C1 segment of cervical spinal cord (tissue), 14 donors: ENCODE measurements at places on chromosomes 6 and 20.

GRCh38 chr20:63939061-63939935 lies 16.9 kb downstream of the UCKL1 start:
- DNase-seq, result no peak

DNA sequence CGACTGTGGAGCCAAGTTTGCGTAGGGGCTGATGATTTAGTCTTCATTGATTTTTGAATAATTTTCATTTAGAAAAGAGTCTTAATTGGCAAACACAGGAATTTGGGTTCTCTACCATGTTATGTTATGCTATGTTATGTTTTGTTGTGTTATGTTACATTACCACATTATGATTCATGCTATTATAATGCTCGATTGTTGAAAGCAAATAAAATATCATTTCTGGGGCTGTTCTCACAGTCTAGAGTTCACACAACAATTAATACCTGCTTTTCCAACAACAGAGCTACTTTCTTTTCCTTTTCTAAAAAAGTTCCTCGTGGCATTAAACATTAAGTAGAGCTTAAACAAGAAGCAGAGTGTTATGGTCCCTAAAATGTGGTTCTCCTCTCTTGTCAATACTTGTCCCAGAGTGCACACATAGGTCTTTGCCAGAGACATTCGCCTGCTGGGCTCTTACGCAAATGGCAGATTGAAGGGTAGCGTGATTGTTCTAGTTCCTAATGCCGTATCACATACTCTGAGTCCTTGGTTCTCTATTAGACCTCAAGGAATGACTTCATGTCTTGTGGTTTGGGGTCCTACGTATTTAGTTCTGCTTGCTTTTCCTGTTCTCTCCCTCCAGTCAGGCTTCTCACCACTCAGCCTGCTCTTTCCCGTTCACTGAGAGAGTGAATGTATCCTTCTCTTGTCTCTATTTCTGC lies 370.3 kb downstream of the CD109 start:
- DNase-seq, result no peak

GRCh38 chr6:45917439-45917838 lies 98.2 kb downstream of the CLIC5 start:
- DNase-seq, result no peak

GRCh38 chr20:35225319-35226125 lies 968 bp upstream of the MMP24 start:
- no peak for DNase-seq

DNA sequence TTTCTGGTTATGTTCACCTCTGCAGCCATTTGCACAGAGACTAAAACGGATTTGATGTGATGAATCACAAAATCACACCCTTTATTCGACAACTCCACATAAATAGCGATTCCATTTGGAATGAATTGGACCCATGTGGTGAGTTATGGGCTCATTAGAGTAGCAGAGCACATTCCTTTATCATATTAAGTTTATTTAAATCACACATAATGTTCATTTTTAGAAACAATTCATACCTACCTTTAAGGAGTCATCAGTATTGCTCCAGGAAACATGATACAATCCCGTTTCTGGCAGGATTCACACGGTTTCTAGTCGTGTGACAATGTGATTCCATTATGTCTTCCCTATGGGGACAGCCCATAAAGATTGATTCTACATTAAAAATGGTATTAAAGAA lies 303.5 kb downstream of the CDH4 start:
- DNase-seq, result no peak

DNA sequence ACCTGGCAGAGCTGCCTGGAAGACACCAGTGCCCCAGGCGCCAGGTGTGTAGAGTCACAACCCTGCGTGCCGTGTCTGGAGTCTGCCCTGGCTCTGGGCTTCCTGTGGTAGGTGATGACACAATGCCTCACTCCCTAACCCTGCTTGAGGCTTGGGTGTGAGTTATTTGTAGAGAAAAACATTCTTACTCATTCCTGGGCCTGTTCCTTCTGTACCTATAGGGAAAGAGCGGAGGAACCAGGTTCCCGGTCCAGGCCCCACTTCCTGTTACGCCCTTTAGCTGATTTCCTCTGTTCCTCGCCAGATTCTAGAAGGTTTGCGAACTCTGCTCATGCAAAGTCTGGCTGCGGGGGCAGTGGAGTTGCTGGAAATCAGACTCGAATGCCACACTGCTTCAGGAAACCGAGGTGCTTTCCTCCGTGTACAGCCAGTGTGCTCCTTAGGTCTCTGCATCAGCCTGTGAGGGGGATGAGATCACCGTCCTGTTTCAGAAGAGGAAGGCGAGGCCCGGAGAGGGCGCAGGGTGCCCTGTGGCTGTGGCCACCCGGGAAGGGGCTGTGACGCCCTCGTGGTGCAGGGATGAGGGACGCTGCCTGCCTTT lies 67.1 kb upstream of the DUSP22 start:
- DNase-seq, result no peak

DNA sequence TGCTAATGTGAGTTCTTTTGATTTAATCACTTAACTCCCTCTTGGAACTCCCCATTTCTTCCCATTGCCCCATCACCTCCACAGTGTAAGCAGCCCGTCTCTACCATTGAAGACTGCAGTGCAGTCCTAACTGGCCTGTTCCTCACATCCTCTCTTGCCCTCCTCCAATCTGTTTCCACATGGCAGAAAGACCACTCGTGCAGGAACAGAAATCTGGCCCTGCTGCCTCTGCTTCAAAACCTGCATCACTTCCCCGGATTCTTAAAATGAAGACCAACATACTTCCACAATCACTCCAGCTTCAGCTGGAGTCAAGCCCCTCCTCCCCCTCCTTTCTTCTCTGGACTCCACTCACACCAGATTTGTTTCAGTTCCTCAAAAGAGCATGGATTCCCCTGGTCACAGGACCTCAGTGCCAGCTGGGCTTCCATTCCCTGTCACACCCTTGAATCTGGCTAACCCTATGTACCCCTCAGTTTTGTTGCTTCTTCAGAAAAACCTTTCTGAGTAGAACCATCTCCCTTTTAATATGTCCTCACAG lies 802.3 kb downstream of the MAFB start:
- no peak for DNase-seq

- DNase-seq, result no peak
These were observed 553.0 kb downstream of the CD109 start for GRCh38 chr6:74248966-74249365.

DNA sequence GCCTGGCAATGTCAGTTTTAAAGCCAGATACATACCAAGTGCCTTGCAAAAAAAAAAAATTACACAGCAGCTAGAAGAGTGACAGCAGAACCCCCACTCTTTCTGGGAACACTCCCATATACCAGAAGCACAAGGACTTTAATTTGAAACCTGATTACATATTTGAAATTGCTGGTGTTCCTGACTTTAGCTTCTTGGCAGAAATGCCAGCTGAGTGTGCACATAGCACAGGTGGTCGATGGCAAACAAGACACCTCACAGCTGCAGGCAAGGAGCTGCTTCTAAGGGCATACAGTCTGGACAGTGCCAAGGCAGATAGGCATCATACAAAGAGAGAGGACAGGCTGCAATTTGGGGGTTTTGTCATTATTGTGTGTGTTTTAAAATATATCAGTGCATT lies 150.7 kb upstream of the SGK1 start:
- DNase-seq, result no peak

DNA sequence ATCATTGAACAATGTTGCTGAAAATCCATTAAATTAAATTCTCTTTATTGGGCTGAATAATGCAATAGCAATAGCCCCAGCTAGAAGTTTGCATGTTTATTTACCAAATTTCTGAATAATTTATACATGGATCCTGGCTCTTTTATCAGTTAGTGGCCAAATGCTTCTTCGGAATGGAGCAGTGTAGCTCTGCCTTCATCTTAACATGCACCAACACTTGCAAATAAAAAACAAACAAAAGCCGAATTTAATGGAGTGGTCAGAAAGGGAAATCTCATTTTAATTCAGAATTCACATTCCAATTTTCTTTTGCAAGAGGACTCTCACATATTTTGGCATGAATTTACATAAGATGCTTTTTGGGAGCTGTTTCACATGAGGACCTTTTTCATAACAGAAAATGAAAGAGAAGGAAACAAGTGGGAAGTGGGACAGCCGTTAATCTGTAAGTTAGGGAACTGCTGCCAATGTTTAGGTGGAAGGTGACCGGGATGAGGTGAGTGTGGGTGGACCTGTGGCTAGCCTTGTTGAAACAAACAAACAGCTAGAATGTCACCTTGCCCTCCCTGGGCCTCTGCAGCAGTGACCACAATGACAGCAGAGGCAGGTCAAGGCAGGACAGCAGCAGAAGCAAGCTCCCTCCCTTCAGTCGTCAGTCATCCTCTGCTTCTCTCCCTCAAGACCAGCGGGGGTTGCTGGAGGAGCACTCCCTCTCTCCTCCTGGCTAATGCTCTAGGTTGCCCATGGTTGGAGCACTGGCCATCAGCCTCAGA lies 73.2 kb downstream of the INSM1 start:
- DNase-seq, result no peak

DNA sequence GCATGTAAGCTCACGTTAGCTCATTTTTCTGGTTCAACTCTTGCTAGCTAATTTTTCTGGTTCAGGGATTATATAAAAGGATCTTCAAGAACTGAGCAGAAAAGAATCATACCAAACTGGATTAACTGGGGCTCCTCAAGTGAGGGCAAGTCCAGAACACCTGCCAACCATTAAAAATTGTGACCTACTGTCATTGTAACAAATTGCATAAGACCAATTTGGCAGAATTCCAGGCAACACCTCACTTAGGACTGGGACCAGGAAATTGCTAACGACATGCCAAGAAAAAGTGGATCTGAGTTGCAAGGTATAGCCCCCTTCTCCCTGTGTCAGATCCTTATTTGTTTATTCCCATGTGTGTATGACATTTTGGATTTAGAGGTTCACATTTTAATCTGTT lies 216.6 kb downstream of the HIVEP2 start:
- DNase-seq, result no peak

DNA sequence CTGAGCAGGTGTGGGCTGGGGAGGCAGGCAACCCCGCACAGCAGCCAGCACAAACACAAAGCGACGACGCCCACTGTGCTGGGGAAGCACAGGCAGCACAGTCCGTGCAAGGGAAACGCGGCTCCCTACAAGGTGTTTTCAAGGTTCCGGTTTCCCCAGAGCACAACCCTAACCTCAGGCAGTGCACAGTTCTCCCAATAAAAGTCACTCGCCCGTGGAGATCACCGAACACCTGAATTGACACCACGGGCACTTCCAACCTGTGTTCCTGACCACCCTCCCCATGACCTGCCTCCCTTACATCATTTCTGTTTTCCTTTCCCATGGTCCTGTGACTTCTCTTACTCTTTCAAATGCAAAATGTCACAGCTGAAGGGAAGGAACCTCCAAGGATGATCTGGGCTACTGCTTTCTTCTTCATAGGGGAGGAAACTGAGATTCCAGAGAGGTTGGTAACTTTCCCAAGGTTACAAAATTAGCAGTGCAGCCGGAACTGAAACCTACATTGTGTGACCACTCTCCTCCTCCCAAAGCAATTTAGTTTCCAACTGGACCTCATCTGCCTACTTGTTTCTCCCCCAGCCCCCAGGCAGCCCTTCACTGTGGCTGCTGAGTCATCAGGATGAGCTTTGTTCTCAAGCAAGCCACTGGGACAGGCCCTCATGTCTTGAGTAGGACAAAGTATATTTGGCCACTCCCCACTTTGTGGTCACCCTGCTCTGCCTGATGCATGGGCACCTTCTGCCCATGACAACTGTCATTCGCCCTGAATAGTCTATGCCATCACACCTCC lies 125.3 kb downstream of the ATXN1 start:
- DNase-seq, result no peak

DNA sequence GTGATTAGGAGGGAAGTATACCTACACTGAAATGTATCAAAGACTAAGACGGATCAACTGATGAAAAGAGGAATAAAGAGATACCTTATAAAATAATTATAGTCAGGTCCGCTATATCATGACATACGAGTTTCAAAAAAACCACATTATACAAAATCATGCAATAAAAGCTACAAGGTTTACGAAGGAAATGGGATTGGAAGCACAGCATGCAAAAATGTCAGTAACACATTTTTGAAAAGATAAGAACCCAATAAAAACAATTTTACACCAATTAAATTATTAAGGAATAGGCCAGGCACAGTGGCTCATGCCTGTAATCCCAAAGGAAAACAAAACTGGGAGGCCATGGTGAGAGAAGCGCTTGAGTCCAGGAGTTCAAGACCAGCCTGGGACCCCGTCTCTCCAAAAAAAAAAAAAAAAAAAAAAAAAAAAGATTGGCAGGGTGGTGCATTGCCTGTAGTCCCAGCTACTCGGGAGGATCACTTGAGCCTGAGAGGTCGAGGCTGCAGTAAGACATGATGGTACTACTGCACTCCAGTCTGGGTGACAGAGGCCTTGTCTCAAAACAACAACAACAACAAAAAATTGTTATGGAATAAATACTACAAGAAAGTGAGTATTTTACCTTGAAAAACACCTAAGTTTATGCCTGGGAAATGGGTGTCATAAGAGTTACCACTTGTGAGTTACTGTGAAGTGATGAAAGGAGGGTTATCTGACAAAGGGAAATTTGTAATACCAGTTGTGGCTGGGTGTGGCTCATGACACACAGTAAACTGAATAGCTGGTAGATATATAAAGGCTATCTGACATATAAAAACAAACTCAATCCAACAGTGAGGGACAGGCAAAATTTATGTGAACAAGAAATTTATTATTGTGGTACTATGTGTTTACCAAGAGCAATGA lies 45.2 kb downstream of the RANBP9 start:
- no peak for DNase-seq

- no peak for DNase-seq
These were observed 333.5 kb downstream of the NRN1 start for GRCh38 chr6:5673019-5673790.

DNA sequence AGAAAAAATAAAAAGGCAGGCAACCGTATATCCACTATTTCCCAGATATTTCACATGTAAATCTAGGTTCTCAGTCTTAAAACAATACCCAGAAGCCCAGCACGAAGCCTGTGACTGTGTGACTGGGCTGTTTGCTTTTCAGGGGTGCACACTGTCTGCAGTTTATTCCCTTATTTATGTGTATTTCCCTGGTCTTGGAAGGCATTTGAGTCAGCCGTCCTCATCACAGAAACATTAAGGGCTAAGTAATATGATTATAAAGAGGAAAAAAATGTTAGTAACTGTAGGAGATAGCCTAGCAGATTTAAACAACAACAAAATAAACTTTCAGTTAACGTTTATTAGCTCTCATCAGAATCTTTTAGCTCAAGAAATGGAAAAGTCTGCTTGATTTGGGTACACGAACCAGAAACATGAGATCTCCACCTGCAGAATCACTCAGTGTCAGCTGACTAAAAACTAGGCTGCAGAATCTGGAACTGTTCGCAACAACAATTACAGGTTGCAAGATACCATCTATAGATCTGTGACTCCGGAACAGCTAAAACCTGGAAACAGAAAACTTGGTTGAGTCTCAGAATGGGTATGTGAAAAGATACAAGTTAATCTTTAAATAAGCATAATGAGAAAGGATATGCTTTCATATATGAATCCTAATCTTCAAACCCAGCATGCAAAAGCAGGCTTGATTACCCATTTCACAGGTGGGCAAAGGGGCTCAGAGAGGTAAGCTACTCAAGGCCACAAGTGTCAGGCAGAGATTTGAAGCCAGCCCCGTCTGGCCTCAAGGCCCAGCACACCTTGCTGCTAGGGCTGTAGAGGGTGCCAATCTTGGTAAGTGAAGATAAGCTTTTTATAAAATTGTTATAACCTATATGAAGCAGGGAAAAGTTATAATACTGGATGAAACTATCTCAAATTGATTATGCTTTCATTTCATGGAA lies 21.1 kb downstream of the GCLC start:
- DNase-seq, result no peak
